IMR-90 (cell line): ENCODE measurements at places on chromosomes 1 and 21. TPM values are rescaled to one million over a fixed set of nuclear protein-coding genes. Genes with fewer than 3 reads are reported as not detected.

DNA sequence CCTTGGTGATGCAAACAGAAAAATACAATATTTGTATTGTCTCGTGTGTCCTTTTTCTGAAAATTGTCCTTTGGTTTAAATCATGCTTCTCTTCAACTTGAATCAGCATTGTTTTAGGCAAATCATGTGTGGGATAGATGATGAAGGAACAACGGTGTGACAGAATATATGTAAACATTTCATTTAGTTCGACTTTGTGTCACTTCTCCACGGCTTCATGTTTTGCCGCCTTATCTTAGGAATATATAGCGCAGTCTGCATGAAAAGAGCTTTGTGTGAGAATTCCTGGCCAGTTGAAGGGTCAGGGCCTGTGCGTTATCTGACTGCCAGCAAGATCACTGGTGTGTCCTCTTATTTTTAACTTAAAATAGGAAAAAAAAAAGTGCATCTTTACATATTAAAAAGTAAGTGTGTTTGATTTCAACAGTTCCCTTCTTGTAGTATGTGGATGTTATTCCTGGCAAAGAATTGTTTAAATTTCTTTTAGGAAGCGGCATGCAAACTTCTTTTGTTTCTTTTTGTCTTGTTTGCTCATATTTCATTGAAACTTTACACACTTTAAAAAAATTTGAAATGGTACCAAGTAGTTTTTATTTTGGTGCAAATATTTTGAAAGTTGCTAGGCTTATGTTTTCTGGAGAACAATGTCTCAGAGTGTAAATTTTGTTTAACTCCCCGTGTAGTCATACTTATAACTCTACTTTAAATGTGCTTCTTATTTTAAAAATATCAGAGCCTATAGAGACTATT lies 465.2 kb downstream of the USP25 start:
- peak; percentile 17 for DNase-seq

- peak; percentile 15 for DNase-seq
Measured at GRCh38 chr1:236774926-236775325, 20.2 kb upstream of the MTR start.

DNA sequence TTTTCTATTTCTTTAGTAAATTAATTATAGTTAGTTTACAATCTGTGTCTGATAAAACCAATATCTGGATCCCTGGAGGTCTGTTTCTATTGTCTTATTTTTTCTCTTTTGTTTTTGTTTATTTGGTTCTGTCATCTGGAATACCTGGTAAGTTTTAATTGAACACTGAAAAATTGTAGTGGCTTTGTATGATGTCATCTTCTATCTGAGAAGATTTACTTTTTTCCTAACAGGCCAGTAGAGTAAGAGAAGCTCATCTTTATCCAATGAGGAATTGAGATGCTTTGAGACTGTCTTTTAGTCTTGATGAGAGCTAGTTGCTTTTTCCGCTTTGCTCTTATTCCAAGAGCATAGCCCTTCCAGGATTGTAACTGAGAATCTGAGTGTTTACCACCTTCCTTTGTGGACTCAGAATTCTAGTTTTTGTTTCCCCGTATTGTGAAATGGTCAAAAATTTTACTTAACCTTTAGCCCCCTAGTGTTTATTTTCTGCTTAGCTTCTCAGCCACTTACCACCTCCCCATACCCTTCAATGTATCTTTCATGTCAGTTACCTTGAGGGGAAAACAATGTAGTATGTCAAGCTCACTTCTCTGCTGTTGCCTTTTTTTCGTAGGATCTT lies 25.0 kb downstream of the PTGFRN start:
- no peak for DNase-seq

DNA sequence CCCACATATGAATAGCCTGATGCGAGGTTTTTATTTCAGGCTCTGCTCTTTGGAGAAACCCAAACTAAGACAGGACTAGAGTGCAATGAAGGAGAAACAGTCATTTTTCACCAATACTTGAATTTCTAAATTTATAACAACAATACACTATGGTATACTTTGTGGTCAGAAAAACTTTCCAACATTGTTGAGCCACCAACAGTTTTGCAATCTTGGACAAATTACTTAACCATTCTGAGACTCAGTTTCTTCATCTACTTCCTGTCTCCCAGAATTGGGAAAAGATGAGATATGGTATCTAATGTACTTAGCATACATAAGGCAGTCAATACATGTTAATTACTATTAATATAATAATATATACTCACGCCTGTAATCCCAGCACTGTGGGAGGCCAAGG lies 519.8 kb upstream of the PLXNA2 start:
- no peak for DNase-seq

Gene PGBD2
- 6.7 and 6.8 TPM in 2 replicates for total RNA-seq

Gene FCRL6
- total RNA-seq: not detected in 2 replicates

Gene GLUL
- 236 and 385 TPM in 2 replicates for total RNA-seq

Gene INSRR
- not detected in 2 replicates for total RNA-seq
